ENCODE measurements at places on chromosomes 11 and 22.

GRCh38 chr11:118530683-118531596, at the start of gene TMEM25:
Gene TMEM25 (plus strand): TSS chr11:118531192. CDS start chr11:118531802, 610 bp downstream.
- DNase-seq, result peak; percentile 85

- no peak for DNase-seq
These were observed 73.4 kb upstream of the YWHAH start for GRCh38 chr22:31870890-31871289.

- DNase-seq, result no peak
These were observed 29.2 kb downstream of the USP35 start for GRCh38 chr11:78217650-78218541.

GRCh38 chr11:94613120-94613519, 46.0 kb downstream of the PIWIL4 start:
- no peak for DNase-seq

Measured in GM19239 (cell line).